ENCODE measurements at places on chromosomes 1 and 21.
A peak's percentile ranks its signal among the peaks of the same experiment; 100 is the strongest.

- no peak for DNase-seq
Measured at GRCh38 chr1:201903135-201903534, 14.4 kb downstream of the SHISA4 start.

- no peak for DNase-seq
Measured at GRCh38 chr1:55821234-55821633, 606.1 kb upstream of the USP24 start.

- no peak for DNase-seq
Measured at GRCh38 chr1:21655259-21655658, 13.9 kb downstream of the RAP1GAP start.

- no peak for DNase-seq
Measured at GRCh38 chr21:45836268-45836655, 145.3 kb upstream of the COL6A1 start.

DNA sequence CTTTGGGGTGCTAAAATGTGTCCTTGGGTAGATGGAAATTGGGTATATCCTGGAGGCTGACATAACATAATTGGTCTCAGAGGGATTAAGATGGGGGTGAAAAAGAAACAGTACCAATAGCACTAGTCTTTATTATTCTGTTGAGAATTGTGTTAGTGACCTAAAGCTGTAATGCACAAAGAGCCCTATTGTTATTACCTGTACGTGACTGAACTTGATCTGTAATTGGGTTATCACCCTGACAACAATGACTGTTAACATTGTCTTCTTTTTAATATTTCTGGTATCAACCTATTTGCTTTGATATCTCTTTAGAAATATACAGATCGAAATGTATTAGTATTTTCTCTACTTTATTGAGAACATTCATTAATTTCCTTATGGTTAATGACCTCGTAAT is 147.6 kb downstream of the NEK7 start:
- no peak for DNase-seq

GRCh38 chr1:6052543-6053205 is 7.0 kb downstream of the KCNAB2 start:
- DNase-seq: peak; percentile 64

DNA sequence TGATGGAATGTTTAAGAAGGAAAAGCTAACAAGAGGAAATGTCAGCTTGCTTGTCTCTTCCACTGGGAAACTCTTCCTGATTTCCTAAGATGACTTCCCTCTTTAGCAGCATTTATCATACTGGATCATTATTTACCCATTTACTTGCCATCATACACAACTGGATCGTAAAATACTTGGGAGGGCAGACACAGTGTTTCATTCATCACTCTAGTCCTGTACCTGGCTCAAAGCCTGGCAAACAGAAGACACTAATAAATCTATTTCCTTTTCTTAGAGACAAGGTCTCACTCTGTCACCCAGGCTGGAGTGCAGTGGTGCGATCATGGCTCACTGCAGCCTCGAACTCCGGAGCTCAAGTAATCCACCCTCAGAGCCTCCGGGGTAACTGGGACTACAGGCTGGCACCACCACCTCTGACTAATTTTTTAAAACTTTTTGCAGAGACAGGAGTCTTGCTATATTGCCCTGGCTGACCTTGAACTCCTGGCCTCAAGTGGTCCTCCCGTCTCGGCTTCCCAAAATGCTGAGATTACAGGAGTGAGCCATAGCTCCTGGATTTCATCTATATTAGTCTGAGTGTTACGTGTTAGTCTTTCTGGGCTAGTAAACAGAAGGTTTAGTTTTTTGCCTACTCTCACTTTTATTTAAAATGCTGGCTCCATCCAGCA is 574.6 kb downstream of the SMYD3 start:
- no peak for DNase-seq

DNA sequence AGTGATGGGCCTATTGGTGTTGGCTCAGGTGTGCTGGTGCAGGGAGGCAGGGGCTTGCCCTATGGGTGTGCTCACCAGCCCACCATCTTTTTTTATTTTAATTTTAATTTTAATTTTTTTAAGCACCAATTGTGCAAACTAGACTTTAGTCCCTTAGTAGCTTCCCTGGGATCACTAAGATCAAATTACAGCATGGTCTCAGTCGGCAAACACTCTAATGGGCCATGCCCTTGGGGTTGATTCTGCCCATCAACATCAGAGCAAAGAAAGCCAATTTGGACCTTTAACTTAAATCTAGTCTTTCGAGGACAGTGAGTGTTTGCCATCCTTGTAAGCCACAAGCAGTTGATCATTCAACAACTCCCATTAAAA is 64.7 kb upstream of the KCNE2 start:
- no peak for DNase-seq

GRCh38 chr1:59329412-59330053 is 32.6 kb downstream of the FGGY start:
- DNase-seq: no peak

- DNase-seq: no peak
Measured at GRCh38 chr1:114386129-114387009, 124.6 kb downstream of the TRIM33 start.

DNA sequence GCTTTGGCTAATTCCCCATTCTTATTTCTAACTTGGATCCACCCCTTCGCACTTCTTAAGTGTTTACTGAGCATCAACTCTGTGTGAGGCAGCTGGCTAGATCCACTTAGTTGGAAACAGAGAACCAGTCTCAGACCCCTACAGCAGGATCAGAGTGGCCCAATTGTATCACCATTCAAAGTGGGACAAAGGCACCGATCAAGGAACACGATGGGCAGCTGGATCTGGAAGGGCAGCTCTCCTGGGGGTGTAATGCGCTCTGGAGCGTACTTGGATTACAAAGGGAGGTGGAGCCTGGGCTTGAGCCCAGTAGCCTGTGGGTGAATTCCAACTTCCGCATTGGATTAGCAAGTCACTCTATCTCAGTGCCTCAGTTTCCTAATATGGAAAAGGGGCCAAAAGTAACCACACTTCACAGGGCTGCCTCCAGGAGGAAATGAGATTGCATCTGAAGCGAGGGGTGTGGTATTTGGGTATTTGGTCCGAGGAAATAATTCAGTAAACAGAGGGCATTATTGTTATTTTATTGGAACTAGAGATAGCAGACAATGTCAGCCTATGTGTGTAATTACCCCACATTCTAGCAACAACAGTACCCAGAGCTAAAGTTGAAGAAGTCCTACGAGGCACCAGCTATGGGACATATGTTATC is 11.9 kb downstream of the ECE1 start:
- no peak for DNase-seq

- no peak for DNase-seq
Measured at GRCh38 chr1:225670806-225671733, 18.1 kb upstream of the ENAH start.

DNA sequence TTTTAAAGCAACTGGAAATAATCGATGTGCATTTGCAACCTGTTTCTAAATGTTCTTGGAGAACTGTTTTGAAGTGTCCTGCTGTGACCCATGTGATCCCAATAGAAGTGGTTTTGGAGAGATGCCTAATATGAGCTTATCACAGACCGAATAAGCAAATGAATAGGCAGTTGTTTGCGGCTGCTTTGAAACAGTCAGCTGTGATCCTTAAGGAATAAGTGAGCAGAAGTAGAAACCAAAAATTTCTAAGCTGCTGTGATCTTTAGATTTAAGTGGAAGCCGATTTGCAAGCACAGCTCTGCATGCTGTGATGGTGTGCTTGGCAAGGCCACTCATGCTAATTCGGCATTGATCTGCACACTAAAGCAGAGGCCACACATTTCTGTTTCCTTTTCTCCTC is 329.5 kb upstream of the DUSP10 start:
- DNase-seq: peak; percentile 94

DNA sequence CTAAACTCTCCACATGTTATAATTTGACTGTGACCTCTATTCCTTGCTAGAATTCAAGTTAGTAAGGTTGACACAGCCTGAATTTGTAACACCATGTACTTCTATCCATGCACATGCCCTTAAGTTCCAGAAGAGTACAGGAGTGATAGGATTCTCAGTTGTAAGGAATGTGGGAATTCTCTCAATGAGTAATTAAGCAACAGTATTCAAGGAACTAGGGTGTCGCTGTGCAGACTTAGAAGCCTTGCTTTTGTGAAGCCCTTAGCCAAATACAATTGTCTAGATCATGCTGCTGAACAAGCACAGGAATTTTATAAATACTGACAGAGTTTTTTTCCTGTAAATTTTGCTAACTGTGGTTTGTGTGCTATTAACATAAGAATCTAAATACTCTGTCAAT is 276.3 kb upstream of the PTBP2 start:
- no peak for DNase-seq

All from astrocyte of the cerebellum (primary cell).